A549 treated with Hydrocortisone at 1 μM for 4 hours (cell line): ENCODE measurements at places on chromosomes 2 and 18. TPM values are rescaled to one million over a fixed set of nuclear protein-coding genes. Genes with fewer than 3 reads are reported as not detected.

CXCR1 gene
- total RNA-seq, result not detected in 5 replicates

MARCHF7 gene
- 47.4 to 73.1 TPM (median 53.6 TPM) in 5 replicates for total RNA-seq

NXPH2 gene
- total RNA-seq, result not detected in 5 replicates

SP110 gene
- 6.8 to 8.7 TPM (median 7.4 TPM) in 5 replicates for total RNA-seq

PLA2R1 gene
- total RNA-seq, result 1.6 to 2.7 TPM (median 2.4 TPM) in 5 replicates

UGT1A9 gene
- 3.6 to 6.4 TPM (median 4.2 TPM) in 5 replicates for total RNA-seq
